NCI-H187 (cell line): ENCODE measurements at places on chromosomes 4 and X.

- no peak for DNase-seq
These were observed 94.0 kb upstream of the TEX13A start for GRCh38 chrX:105314458-105314857.

GRCh38 chrX:11557120-11557519 is 108.6 kb downstream of the ARHGAP6 start:
- no peak for DNase-seq

DNA sequence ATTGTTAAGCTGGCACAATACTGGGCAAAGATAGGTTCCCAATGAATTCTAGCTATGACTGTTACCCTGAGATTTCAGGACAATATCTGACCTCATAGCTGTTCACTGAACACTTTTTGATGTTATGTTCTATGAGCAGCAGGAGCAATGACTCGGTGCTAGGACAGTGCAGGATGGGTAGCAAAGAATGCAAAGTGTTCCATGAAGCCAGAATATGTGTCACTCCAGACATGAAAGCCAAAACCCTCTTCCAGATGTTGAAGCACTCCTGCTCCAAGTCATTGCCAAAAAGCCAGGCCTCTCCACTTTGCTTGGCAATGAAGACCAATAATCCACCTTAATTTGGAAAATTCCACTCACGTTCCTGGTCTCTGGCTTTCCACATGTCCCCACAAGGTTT is 300.9 kb upstream of the CPEB2 start:
- no peak for DNase-seq

DNA sequence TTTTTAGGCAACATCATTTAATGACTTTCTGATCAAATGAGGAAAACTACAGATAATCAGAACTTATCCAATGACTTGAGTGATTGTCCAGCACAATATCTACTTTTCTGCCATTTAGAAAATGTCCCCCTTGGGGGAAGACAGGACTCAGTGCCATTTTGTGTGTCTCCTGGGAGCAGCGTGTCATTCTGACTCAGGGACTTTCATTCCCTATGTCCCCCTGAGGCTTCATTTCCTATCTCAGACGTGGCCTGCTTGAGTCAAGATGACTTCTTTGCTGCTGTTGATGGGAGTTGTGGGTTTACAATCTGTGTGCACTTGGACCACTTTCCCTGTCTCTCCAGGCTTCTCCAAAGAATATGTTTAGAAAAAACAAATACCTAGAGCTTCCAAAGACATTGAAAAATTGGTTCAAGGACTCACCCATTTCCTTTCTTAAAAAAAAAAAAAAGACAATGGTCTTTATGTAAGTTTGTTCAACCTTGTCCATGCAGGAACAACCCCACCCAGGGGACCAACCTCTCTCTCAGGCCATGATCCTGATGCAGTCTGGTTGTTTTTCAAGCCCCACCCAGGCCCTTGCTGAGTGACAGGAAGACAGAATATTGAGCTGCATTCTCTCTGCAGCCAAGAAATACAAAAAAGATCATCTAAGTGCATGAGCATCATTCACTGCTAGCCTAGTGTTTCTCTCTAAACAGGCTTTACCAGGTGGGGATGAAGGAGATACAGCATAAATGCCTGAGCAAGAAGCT is 34.3 kb upstream of the TMEM154 start:
- DNase-seq: no peak

GRCh38 chr4:118289794-118290193 is 63.0 kb downstream of the PRSS12 start:
- DNase-seq: no peak

DNA sequence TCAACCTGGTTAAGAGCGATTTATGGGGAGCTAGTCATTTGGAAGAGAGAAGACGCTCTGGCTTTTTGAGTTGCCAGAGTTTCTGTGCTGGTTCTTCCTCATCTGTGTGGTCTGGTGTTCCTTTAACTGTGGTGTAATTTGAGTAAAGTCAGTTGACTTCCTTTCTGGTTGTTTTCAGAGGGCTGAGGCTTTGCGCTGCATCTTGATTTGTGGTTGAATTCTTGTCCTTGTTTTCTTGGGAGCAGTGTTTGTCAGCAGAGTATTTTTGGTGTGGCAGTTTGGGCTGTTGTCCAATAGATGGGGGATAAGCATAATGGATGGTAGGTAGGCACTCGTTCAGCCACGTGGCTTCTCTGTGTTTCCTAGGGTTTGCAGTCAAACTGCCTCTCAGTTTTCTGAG is 2143.2 kb upstream of the TENM3 start:
- DNase-seq: no peak

DNA sequence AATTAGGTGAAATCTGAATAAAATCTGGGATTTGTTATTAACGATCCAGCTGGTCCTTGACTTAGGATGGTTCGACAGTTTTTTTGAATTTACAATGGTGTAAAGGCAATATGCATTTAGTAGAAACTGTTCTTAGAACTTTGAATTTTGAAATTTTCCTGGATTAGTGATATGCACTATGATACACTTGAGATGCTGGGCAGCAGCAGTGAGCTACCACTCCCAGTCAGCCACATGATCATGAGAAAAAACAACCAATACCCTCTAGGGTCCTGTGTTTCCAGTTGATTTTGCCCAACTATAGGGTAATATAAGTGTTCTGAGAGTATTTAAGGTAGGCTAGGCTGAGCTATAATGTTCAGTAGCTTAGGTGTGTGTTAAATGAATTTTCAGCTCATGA is 303.7 kb downstream of the GPAT3 start:
- no peak for DNase-seq

GRCh38 chrX:95383778-95384177 is 1300.9 kb upstream of the DIAPH2 start:
- no peak for DNase-seq

- no peak for DNase-seq
These were observed 113.3 kb downstream of the EFNB1 start for GRCh38 chrX:68942104-68942503.

GRCh38 chr4:499567-499966 is 557 bp downstream of the PIGG start:
- no peak for DNase-seq

DNA sequence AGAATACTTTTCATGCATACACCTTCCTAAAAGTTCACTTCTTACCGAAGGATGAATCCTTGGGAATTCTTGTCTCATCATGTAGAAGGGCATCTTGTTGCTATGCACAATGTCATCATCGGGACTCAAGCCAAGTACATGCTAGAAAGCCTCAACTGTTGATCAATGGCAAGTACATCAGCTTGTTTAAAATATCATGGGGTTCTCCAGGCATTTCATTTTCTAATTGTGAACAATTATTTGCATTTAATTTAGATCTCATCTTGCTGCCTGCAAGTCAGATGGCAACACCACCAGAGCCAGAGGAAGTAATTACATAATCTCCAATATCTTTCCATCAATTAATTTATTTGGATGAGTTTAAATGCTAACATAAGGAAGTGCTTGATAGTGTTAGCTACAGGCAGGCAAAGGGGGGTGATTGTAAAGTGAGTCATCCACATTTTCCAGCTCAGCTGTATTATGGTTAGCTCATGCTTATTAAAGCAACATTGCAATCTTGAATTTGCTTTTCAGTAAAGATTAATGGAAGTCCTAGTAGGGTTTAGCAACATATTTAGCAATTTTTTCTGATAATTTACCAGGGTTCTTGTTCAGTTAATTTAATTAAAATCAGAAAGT is 356.5 kb downstream of the CBLL2 start:
- DNase-seq: no peak

GRCh38 chr4:13529128-13529919 is 15.0 kb downstream of the NKX3-2 start:
- DNase-seq: no peak

DNA sequence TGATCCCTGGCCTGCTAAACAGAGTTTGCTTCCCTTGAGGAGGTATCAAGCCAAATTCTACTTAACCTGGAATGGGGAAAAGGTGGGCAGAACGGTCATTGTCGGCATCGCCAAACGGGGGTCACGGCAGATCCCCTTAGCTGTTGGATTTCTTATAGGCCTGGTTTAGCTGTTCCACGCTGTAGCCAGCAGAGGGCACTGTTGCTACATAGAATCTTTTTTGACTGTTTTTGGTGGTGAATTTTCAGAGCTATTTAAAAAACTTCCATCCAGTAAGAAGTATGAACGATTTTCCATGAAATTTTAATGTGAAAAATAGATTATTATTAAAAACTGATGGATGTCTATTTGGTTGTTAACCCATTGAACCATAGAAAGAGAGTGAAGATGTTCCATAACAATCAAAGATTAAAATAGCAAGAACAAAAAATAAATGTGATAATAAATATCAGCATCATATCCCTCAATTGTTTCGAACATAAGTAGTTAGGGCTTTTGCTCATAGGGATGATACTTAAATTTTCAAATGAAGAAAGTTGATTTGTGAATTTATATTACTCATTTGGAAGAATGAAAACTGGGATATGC is 56.6 kb downstream of the LINC00632 start:
- no peak for DNase-seq

- no peak for DNase-seq
These were observed 667.1 kb downstream of the SH3BGRL start for GRCh38 chrX:81868979-81869378.

DNA sequence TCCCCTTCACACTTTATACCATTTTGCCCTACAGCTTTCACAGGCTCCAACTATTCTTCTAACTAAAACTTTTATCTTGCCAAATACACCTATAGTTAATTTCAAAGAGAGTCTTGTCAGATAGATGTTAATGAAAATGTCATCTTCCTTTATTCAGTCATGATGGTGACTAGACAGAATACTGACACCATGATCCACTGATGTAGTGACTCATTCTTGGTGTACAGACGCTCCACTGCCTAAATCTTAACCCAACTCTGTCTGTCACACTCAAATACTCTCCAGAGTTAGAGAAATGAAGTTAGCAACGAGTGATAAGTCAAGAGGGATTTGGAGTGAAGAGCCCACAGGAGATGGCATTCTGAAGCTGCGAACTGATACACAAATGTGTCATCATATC is 32.1 kb upstream of the HDAC8 start:
- no peak for DNase-seq

DNA sequence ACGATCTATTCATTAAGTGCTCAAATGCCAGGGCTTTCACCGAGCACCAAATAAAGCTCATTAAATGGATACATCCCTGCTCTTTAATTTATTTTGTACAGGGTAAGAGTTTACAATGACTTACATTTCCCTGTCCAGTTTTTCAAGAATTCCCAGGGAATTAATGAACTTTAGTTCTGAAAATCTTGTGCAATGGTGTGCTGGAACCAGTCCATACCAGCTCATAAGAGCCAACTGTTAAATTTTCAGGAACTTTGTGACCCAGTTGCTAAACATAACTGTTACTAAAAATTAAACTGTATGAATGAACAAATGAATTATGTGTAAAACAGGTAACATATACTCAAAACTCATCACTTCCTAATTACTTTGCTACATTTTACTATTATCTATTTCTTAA is 191.7 kb upstream of the RASGEF1B start:
- no peak for DNase-seq

DNA sequence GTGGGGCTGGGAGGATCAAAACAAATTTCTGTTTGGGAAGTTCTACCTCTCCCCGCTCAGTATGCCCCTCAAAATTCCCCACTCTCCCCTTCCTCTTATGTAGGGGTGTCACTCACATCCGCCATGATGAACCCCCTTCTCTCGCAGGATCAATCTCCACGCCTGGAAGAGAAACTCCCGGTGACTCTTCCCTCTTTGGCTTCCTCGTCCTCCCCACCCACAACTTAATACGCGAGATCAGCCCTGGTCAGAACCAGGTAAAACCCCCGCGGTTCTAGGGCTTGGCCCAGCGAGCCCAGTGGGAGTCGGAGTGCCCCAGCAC is 427 bp downstream of the LAMTOR3 start:
- DNase-seq: no peak

DNA sequence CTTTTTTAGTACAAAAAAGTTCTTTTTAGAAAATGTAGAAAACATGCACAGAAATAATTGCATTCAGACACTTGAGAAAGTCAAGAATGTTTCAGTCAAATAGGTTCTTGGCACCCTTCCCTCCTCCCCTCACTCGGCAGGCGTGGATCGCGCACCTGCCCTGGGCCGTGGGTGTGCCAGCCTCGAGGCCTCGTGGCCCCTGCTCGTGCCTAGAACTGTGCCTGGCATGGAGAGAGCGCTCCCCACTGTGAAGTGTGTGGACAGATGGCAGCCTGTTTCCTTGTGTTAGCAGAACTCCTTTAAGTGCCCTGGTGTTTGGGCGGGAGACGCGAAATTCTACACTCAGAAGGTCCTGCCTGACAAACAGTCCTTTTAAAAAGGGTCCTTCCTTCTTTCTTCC is 14.7 kb downstream of the RGS12 start:
- no peak for DNase-seq

DNA sequence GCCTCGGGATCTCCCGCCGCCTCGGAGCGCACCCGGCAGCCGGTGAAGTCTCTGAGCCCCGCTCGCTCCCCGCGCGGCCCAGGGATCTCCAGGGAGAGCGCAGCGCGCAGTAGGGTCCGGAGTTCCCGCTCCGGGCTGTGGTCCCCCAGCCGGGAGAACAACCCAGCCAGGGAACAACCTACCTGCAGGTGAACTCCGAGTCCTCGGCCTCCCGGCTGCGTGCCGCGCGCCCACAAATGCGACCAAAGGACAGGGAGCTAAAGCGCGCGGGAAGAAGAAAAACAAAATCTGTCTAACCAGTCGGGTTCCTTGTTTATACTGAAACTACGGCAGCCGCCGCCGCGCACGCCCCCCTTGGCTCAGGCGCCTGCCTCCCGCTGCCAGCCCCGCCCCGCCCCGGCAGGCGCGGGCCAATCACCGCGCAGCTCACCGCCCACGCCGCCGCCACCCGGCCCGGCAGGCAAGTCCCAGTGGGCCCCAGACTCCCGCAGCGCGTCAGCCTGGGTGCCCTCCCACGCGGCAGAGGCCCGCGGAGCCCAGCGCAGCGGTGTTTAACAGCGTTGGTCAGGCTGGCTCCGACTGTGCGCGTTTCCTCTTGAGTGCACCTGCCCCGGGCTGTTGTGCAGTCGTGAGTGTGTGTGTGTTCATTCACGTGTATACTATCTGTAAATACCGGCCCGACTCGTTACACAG is at the start of gene RASGEF1B:
TSS of gene RASGEF1B (minus strand) at position 320 of the 693 bp plus-strand sequence. CDS start 12,399 bp downstream, outside the sequence.
- peak; percentile 87 for DNase-seq

DNA sequence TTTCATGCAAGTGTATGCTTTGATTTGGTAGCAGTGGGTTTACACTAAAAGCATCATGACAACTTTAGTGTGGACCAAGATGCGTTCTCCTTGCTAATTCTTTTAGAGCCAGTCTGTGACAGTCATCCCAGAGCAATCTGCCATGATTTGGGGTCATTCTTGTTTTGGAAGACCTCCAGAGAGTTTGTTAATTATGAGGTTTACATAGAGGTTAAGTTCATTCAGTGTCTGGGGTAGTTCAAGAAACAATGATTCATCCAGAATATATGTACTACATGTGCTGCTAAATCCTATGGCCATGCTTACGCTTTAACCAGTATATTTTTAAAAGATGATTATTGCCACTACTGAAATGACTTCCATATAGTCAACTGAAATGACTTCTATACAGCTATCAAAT is 328.5 kb upstream of the AGA start:
- DNase-seq: no peak

DNA sequence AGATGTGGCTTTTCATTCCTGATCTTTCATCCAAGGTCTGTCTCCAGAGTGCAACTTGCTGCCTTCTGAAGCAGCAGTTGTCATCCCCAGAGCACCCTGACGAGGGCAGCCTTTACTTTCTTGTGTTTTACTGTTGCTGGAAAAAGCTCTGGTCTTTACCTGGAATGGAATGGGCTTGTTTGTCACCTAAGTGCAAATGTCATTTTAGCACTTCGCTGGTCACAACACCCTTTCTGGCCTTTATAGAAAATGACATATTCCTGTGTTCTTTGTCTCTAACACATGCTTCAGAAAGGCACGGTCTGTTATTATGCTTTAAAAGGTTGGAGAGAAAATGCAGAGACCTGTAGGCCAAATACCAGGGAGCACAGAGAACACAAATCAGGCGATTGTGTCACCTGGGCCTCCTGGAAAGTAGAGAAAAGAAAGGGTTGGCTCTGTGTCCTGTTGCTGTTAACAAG is 332.7 kb upstream of the IGFBP7 start:
- DNase-seq: peak; percentile 3
